OCI-M1 (cell line): ENCODE measurements at places on chromosomes 7 and 10.

DNA sequence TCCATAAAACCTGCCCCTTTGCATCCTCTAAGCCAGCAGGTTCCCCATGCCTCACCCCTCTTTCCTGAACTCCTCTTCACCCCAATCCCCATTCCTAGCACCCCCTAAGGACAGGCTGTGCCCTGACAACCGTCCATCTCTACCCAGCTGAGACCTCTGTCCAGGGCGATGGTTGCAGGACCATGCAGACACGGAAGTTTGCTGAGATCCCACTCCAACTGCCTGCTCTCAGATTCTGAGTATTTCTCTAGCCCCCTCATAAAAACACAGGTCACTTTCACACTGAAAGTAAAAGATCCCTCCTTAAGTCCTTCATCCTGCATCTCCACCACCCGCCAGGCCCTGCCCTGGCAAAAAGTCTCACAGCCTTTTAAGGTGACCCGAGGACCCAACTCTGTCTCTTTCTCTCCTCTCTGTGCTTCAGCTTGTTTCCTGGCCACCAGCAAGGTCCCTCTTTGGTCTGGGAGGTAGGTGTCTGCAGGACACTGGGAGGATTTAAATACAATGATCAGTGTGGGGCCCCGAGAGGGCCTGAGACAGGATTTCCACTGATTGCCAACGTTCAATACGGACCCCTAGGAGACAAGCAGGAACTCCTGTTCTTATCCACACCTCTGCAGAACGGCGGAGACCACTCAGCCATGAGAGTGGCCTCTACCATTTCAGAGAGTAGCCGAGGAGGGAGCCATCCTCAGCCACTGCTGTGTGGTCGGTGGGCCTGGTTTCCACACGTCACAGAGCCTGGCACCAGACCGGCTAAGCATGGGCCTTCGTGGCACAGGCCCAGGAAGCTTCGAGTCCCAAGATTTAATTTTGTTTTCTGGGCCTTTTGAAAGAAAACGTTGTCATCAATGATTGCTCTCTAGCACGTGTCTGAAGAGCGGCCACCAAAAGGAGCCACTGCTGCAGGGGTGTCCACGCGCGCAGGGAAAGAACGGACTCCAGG is 27.9 kb downstream of the CALML3 start:
- DNase-seq: no peak

- no peak for DNase-seq
These were observed 27.8 kb upstream of the LBX1 start for GRCh38 chr10:101257084-101257483.

GRCh38 chr7:74017125-74017524 is 10.8 kb upstream of the ELN start:
- DNase-seq: no peak

GRCh38 chr7:28017372-28017771 is 163.2 kb downstream of the JAZF1 start:
- DNase-seq: no peak

- no peak for DNase-seq
These were observed 798.5 kb upstream of the IGFBP3 start for GRCh38 chr7:46719616-46720015.

DNA sequence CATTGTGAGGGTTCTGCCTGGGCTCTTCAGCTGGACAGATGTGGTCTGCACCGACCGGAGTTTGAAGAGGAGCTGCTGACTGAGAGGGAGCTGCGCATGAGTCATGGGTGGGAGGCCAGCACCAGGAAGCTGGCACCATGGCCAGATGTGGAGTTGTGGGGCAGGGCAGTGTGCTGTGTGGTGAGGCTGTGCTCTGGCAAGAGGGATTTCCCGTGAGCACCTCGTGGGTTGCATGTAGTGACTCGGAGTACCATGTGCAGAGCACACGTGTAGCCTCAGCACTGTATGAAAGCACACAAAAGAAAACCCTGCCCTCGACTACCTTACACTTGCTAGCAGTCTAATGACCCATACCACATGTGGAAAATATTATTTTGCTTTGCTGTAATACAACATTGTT is 103.4 kb downstream of the WNT2 start:
- DNase-seq: no peak

- no peak for DNase-seq
These were observed 23.5 kb downstream of the CAMK1D start for GRCh38 chr10:12372846-12373245.

GRCh38 chr7:64880322-64881297 is 22.5 kb upstream of the ZNF273 start:
- no peak for DNase-seq

DNA sequence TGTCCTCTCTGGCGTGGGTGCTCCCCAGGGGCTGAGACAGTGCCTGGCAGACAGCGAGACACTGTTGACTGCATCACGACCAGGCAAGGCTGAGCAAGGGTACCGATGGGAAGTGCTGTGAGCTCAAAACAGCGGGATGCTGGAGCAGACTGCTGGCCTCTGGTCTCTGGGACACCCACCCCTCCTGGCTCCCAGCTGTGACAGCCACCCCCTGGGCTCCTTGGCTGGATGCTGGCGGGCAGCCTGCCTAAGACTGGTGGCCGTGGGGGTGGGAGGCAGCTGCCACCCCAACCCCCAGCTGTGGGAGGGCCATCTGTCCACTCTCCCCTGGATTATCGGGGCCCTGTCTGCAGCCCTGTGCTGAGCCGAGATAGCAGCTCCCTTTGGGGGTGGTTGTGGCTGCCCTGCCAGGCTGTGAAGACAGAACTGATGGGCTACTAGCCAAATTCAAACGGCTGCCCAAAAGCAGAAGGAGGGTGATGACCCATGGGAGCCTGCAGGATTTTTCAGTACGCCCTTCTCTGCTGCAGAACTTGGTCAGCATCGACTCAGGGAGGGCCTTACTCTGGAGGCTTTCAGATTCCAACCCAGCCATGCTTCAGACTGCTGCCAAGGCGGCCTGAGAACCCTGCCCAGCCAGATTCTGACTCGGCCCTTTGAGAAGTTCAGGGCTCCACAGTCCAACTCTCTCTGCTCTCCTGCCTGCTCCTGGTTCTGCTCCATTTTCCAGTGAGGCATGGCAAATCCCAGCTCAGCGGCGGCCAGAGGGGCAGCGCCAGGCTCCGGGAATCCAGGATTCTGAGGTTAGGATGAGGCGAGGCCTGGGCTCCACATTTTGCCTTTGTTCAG is 125.3 kb downstream of the NEURL1 start:
- DNase-seq: peak; percentile 96

DNA sequence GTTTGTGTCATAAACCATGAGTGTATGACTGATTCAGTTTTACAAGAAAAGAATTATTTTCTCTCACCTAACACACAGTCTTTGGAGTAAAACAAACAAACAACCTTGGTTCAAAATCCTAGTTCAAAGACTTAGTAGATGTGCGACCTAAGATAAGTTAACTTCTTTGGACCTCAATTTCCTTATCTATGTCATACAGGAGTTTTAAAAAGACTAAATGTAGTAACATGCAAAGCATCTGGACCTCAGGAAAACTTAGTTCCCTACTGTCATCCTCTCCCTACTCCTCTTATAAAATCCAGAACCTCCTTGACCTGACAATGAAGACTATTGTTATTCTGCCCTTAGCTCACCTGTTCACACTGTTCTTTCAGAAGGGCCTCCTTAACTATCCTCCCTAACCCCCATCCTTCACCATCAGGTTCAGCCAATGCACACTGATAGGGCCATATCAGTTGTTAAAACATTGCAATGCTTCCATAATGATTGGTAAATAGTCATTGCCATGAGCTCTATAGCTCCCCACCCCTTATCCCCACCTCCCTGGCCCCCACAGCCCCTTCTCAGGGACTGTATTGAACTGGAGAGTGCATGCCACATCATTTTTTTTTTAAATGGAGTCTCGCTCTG is 28.8 kb upstream of the CCNJ start:
- DNase-seq: peak; percentile 41

DNA sequence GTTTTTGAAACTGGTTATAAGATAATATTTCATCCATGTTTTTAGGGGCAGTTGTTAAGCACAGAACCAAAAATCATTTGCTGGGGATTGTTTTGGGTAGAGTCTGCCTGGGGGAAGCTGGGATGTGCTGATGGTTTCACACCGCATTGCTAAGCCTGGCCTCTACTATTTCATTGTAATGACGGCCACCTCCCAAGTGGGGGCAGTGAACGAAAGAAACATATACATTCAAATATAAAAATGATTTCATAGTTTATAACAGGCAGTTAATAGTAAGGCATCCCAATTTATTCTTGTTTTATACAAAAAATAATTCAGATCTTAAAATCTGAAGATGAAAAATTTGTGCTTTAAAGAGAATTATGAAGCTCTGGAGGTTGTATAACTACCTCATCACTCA is 750.8 kb downstream of the REEP3 start:
- no peak for DNase-seq

DNA sequence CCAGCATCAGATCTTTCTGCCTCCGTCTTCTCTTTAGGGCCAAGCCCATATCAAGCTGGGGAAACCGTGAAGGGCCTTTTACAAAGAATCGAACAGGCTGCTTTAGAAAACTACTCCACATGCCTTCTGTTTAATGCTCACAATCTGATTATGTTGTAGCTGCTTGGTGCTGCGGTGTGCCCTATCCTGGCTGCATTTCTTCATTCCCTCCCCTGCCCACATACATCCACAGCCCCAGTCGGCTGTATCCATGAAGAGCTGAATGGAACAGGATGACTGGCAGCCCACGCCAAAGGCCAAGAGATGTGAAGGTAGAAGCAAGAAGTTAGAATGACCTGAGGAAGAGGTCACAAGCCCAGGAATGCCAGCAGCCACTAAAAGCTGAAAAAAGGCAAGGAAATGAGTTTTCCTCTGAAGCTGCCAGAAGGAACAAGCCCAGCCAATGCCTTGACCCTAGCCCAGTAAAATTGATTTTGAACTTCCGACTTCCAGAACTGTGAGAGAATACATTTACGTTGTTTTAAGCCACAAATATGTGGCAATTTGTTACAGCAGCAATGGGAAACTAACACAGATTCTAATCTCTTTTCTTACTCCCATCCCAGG is 22.2 kb downstream of the TAS2R41 start:
- DNase-seq: no peak

- no peak for DNase-seq
These were observed 43.0 kb upstream of the LEP start for GRCh38 chr7:128197989-128198580.

DNA sequence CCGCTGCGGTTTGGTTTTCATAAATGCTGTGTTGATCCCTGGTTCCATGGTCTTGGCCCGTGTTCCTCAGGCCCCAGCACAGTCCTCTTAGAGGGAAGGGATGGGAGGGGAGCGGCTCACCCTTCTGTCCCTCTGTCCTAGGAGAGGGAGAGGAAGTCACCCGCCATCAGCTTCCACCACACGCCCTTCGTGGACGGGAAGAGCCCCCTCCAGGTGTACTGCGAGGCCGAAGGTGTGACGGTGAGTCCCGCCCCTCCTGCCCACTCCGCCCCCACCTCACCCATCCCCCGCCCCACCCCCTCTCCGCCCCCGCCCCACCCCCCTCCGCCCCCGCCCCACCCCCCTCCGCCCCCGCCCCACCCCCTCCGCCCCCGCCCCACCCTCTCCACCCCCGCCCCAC is 37.5 kb upstream of the DPYSL4 start:
- no peak for DNase-seq

- DNase-seq: peak; percentile 48
These were observed 46.3 kb upstream of the RNF216 start for GRCh38 chr7:5827755-5828154.

DNA sequence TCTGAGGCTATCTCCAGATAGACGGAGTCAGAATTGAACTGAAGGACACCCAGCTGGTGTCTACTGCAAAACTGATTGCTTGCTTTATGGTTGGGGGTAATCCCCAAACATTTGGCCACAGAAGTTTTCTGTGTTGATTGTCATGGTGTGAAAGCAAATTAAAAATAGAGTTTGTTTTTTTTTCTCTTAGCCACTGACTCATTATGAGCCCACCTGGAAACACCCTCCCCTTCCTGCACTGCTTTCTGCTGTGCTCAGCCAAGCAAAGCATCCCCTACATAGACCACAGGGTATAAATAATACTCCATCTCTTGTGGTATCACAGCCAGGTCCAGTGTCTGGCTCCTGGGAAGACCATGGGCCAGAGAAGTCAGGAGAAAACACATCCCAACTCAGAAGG is 6.5 kb upstream of the VWC2 start:
- DNase-seq: no peak
